Stimulated activated CD8-positive, alpha-beta memory T cell treated with anti-CD3 and anti-CD28 coated beads, Interleukin-4, amount 100 ng/mL, for 4 hours (primary cell): ENCODE measurements at places on chromosomes 13 and 19.

DNA sequence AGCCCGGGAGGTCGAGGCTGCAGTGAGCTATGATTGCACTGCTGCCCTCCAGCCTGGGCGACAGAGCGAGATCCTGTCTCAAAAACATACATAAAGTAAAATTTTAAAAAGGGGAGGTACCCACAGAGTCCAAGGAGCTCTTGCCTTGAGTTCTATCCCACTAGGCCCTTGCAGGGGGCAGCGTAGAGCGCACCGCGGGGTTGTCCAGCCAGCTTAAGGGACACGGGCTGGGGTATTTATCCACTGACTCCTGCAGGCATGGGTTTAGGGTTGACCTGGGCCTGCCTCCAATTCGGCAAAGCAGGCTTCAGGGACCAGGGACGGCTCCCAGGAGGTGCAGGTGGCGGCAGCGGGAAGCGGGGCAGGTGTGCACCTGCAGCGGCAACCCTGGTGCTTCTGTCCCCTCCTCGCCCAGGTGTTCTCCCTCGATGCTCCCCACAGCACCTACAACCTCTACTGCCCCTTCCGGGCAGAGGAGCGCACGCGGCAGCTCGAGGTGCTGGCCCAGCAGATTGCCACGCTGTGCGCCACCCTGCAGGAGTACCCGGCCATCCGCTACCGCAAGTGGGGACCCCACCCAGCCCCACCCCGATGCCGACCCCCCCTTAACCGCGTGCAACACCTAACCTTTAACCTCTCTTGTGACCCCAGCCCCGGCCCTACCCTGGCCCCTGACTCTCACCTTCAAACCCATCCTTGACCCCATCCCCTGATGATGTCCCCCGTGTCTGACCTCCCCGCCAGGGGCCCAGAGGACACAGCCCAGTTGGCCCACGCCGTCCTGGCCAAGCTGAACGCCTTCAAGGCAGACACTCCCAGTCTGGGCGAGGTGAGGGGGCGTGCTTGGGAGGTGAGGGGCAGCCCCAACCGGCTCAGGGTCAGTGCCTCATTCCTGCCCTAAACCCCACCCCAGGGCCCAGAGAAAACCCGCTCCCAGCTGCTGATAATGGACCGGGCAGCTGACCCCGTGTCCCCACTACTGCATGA lies 4.7 kb downstream of the STXBP2 start:
- DNase-seq, result no peak

- no peak for DNase-seq
Measured at GRCh38 chr13:99653526-99653925, 152.3 kb downstream of the TM9SF2 start.

DNA sequence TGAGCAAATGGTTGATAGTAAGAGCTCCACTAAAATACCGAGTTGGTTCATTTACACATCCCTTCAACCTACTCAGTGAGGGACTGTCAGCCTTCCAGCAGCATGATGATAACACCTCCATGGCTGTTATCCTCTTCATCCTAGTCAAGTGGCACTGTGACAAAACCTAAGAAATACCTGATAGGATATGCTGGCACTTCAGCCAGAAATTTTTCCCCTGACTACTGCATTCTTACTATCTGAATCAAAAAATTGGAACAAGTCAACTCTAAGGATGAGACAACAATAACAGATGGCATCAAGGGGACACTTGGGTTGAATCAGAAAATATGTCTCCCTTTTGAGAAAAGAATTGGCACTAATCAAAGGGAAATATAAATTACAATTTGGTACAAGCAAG lies 193.9 kb downstream of the KCTD12 start:
- DNase-seq, result no peak

DNA sequence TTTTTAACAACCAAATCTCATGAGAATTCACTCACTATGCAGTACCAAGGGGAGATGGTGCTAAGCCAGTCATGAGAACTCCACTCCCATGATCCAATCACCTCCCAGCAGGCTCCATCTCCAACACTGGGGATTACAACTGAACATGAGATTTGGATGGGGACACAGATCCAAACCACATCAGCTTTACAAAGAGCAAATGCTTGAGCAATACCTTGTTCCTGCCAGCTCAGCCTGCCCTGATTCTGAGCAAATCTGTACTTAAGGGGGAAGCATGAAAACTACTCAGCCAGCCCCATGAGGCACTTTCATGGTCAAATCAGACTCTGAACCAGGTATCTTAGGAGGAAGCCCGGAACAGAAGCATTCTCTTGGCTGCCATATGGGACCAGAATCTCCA lies 259.9 kb downstream of the TBC1D4 start:
- no peak for DNase-seq

GRCh38 chr19:13127811-13128575 lies 9.9 kb downstream of the NACC1 start:
- DNase-seq, result no peak

DNA sequence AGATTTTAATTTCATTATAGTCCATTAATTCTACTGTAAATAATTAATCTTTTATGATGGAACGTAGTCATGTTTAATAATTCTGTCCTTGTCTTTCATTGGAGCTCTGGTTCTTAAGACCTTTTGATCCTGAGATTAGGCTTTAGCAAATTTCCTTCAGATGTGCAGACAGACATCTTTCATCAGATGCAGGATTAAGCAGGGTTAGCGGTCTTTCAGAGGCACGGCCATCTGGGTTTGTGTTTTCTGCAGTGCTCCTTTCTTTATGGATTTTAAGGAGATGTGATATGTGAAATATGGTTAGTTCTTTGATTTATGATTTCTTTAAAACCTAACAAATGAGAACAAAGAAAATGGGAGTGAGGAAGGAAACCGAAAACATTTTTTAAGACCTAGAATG lies 643.9 kb upstream of the SGCG start:
- DNase-seq, result no peak

GRCh38 chr19:13234518-13234917 lies 84.3 kb downstream of the IER2 start:
- peak; percentile 34 for DNase-seq

GRCh38 chr13:99959540-99960230 lies 11.9 kb downstream of the ZIC5 start:
- no peak for DNase-seq

GRCh38 chr13:39998166-39998565 lies 342.7 kb downstream of the COG6 start:
- no peak for DNase-seq

- DNase-seq, result no peak
Measured at GRCh38 chr19:7655581-7655980, 13.3 kb upstream of the RETN start.

DNA sequence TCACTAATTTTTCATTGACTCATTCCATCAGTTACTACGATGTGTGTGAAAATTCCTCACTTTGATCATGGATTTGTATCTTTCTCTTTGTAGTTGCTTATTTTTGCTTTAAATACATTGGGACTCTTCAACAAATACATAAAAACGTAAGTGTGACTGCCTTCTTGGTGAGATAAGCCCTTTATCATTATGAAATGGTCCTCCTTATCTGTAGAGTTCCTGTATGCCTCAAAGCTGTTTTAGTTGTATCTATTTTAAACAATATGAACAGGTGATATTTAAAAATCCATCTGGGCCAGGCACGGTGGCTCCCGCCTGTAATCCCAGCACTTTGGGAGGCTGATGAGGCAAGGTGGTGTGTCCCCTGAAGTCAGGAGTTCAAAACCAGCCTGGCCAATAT lies 11.3 kb downstream of the DCUN1D2 start:
- DNase-seq, result no peak

GRCh38 chr19:16013851-16014840 lies 62.1 kb upstream of the TPM4 start:
- no peak for DNase-seq

DNA sequence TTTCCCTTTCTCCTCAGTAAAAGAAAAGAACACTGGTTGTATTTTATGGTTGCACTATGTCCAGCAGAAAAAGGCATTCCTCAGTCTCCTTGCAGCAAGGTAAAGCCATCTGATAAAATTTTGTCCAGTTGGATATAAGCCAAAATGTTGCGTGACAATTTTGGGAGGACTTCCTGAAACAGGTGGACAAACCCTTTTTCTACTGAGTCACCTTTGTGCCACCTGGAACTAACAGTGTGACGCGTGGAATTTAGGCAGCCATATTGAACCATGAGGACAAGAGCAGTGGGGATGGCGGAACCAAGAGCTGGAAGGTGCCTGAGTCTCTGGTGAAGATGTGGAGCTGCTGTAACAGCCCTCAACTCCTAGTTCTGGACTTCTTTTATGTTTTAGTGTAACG lies 8.2 kb downstream of the CADM4 start:
- DNase-seq, result no peak

DNA sequence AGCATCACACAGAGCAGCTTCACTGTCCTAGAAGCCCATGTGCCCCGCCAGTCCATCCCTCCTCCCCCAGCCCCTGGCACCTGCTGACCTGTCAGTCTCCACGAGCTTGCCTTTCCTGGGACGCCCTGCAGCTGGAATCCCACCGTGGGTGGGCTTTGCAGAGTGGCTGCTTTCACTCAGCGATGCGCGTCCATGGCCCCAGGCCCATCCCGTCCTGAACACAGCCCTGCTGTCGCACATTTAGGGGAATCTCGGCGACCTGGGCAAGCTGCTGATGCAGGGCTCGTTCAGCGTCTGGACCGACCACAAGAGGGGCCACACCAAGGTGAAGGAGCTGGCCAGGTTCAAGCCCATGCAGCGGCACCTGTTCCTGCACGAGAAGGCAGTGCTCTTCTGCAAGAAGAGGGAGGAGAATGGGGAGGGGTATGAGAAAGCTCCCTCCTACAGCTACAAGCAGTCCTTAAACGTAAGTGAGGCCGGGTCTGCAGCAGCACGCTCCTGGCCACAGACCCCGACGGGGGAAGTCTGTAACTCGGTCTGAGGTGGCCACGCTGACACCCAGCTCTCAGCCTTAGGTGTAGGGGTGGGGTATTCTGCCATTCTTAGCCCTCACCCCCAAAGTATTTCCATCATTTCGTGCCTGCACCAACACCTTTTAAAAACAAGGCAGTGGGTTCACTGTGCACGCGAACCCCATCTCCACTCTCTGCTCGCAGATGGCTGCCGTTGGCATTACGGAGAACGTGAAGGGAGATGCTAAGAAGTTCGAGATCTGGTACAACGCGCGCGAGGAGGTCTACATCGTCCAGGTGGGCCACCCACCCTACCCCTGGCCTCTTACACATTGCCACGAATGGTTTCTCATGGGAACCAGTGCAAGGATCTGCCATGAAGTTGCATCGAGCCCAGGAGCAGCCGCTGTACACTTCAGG lies 18.3 kb upstream of the F7 start:
- no peak for DNase-seq

DNA sequence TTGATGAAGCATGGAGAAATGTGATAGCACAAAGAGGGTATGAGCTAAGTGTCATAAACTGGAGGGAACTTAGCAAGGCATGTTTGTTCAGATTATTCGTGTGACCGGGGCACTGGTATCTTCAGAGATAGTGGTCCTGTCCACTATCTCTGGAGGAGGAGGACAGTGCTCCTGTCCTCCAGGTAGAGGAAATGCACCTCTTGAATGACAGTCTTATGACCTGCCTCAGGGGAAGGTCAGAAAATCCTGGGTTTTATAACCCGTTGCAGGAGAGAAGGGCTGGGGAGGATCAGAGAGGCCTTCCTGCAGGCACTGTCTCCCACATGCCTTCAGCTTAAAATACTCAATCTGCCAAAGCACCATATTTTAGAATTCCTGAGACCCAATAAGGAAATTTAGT lies 213.5 kb upstream of the UBL3 start:
- no peak for DNase-seq

DNA sequence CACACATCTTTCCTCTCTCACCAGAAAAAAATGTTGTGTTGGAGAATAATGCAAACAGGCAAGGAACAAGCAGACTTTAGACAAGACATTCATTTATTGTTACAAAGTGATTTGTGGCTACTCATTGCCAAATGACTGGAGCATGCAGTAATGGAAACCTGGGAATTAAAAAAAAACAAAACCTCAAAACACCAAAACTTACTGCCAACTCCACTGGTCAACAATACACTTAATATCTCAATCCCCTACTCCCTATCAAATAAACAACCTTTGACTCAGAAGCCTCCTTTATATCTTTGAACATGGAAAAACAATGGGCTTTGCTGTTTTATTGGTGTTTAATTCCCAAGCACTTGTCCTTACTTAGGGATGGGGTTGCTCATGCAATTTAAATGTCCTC lies 112.8 kb downstream of the POSTN start:
- no peak for DNase-seq

- no peak for DNase-seq
Measured at GRCh38 chr13:32126278-32126677, 94.7 kb downstream of the FRY start.

DNA sequence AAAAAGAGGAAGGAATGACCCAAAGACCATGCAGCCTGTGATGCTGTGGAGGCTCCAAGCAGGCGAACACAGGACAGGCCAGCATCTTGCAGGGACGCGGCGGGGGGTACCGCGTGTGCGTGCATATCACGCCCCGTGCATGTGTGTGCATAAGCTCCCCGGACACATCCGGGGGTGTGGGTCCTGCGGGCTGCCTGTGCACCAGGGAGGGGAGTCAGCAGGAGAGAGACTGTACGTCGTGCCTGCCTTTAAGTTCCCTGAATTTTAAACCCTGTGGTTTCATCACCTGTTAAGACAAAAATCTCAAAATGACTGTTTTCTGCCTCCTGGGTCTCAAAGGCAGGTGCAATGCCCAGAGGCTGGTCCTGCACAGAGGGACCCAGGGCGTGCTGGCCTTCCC lies 16.6 kb downstream of the ADAT3 start:
- no peak for DNase-seq

GRCh38 chr13:40433577-40433976 lies 232.9 kb downstream of the FOXO1 start:
- no peak for DNase-seq

- no peak for DNase-seq
Measured at GRCh38 chr13:99525967-99526366, 24.7 kb downstream of the TM9SF2 start.

DNA sequence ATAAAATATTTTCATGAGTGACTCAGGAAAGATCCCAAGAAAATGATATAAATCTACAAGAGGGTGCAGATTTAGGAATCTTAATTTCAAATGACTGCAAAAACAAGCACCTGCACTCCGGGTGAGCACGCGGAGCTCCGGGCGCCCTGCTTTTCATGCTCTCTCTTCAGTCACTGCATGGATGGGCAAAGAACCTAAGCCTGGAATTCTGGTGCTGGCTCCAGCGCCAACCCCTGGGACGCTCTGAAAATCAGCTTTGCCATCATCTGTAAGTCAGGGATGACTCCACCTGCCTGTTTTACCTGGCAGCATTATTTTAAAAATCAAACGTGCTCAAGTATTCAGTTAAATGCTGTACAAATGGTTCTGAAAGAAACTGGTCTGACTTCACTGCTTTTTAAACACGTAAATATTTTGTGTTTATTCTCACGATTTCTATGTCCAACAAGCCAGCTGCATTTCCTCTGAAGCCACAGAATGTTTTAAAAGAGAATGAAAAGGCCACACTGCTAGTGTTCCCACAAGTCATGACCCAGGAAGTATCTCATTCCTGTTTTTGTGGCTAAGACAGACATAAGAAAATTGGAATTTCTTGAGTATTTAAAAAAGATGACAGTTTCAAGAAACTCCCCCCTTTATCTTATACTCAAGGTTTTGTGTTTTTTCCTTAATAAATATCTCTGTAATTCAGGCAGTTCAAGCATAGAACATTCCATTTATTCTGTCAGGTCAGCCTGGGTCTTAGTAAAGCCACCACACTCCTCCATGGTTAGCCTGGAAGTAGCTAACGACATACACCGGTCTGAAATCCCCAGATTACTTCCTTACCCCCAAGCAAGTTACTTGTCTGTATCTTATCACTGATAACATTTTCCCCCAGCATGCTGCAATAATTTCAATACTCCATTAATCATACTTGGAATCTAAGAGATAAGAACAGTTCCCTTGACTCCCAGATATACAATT lies 81.1 kb downstream of the COL4A1 start:
- no peak for DNase-seq
